ENCODE measurements at places on chromosomes 1 and 21. TPM values are rescaled to one million over a fixed set of nuclear protein-coding genes. Genes with fewer than 3 reads are reported as not detected.

DNA sequence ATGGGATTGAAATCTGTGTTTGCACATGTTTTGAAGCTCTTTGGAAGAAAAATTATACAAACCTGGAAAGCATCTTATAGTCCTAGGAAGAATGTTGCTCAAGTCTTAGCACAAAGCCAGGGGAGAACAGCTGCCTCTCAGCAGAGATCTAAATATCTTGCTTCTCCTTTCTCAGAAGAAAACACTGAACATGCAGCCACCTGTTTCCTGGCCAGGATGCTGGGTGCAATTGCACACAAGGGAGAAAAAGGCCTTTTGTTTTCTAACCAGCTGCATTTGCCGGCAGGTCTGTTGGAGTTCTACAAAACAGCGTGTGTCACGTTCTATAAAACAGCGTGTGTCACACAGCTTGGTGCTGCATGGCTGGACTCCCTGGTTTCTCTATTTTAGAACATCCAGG is 259.6 kb upstream of the PLD5 start:
- no peak overlapping the region for H3K4me3 ChIP-seq
- no peak for DNase-seq
- no peaks in the 10 kb centered on the region for H3K4me1 ChIP-seq
- no peaks in the 10 kb centered on the region for H3K36me3 ChIP-seq

GRCh38 chr1:78184460-78185072 is 138.8 kb downstream of the GIPC2 start:
- DNase-seq, result no peak
- no peak overlapping the region for H3K27ac ChIP-seq
- no peak overlapping the region for H3K4me3 ChIP-seq
- no peaks in the 10 kb centered on the region for H3K27me3 ChIP-seq
- H3K4me1 ChIP-seq, result no peaks in the 10 kb centered on the region

- no peak overlapping the region for H3K4me3 ChIP-seq
- no peak overlapping the region for H3K27ac ChIP-seq
- H3K4me1 ChIP-seq, result no peaks in the 10 kb centered on the region
- no peak for DNase-seq
- H3K36me3 ChIP-seq, result no peaks in the 10 kb centered on the region
Observed at GRCh38 chr1:103109311-103109920, 1.1 kb upstream of the COL11A1 start.

DNA sequence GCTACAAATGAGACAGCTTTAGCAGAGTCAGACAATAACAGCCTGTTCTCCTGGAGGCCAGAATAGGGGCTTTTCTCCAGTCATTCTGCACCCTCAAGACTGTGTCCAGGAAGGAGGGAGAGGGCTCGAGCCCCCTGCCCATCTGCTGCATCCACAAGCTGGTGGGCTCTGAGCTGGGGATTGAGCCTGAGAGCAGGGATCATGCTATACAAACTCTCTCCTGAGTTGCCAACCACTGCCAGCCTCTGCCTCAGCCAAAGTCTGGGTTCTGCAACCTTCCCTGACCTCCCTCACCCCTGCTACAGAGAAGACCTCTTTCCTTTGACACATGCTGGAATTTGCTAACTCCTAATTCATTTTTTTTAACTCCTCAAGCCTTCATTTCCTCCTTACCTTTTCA is 14.8 kb upstream of the PPM1J start:
- no peaks in the 10 kb centered on the region for H3K4me1 ChIP-seq
- no peaks in the 10 kb centered on the region for H3K27me3 ChIP-seq
- H3K36me3 ChIP-seq, result no peaks in the 10 kb centered on the region

DNA sequence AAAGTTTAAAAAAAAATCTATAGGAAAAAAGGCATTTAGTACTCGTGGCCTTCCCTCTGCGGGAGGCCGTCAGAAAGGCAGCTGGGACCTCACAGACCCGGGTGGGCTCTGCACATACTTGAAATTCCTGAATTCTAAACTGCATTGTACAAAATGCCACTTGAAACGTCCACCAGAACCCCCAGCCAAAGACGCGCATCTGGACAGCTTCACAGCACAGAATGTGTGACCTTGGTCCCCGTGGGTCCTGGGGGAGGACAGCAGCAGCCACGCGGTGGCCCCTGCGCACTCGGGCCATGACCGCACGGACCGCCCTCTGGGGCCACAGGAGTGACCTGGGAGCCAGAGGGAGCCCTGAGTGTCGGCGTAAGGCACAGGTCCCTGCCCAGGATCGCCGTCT is 20.6 kb upstream of the MRPS14 start:
- H3K4me1 ChIP-seq, result no peaks in the 10 kb centered on the region
- no peak overlapping the region for H3K27ac ChIP-seq
- no peaks in the 10 kb centered on the region for H3K27me3 ChIP-seq
- no peak overlapping the region for H3K4me3 ChIP-seq
- DNase-seq, result no peak

GRCh38 chr1:40856116-40856515 is 6.0 kb downstream of the CITED4 start:
- H3K36me3 ChIP-seq, result no peaks in the 10 kb centered on the region
- no peak overlapping the region for H3K27ac ChIP-seq
- H3K4me3 ChIP-seq, result no peak overlapping the region
- no peaks in the 10 kb centered on the region for H3K27me3 ChIP-seq
- peaks cover 9% of the 10 kb centered on the region for H3K4me1 ChIP-seq

GRCh38 chr1:218967836-218968235 is 205.8 kb upstream of the LYPLAL1 start:
- no peak overlapping the region for H3K4me3 ChIP-seq
- H3K4me1 ChIP-seq, result no peaks in the 10 kb centered on the region
- no peaks in the 10 kb centered on the region for H3K27me3 ChIP-seq
- no peaks in the 10 kb centered on the region for H3K36me3 ChIP-seq
- H3K27ac ChIP-seq, result no peak overlapping the region

GRCh38 chr1:210089855-210090254 is 142.7 kb upstream of the SERTAD4 start:
- DNase-seq, result no peak
- no peak overlapping the region for H3K4me3 ChIP-seq
- no peaks in the 10 kb centered on the region for H3K4me1 ChIP-seq

DNA sequence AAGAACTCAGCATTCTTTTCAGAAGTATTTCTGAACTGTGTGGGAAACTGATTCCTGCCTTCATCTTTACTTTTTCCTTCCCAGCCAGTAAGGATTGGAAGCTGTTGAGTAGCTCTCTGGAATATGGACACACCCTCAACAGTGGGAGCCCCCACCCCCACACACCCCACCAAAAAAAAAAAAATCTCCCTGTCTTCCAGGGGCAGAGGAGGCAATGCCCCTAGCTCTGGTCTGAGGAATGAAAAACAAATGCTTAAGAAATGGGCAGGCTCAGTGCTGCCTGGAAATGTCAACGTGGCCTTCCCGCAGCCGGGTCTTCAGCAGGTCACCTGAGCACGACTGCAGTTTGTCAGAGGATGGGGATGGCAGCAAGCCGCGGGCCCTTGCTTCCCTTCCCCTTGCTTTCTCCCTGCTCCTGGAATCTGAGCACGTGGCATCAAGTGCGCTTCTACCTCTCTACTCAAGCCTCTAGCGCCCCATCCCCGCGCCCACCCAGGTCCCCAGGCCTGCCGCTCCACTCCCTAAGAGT is 479 bp downstream of the RGS16 start:
- H3K4me3 ChIP-seq, result peak overlapping the region; percentile 66
- H3K27me3 ChIP-seq, result no peaks in the 10 kb centered on the region
- H3K27ac ChIP-seq, result peak overlapping the region; percentile 85
- peaks cover 33% of the 10 kb centered on the region for H3K4me1 ChIP-seq
- DNase-seq, result no peak

- DNase-seq, result no peak
- peaks cover 10% of the 10 kb centered on the region for H3K4me1 ChIP-seq
- no peak overlapping the region for H3K4me3 ChIP-seq
- no peaks in the 10 kb centered on the region for H3K27me3 ChIP-seq
- H3K36me3 ChIP-seq, result no peaks in the 10 kb centered on the region
- H3K27ac ChIP-seq, result no peak overlapping the region
Observed at GRCh38 chr1:101145449-101145820, 91.4 kb upstream of the S1PR1 start.

DNA sequence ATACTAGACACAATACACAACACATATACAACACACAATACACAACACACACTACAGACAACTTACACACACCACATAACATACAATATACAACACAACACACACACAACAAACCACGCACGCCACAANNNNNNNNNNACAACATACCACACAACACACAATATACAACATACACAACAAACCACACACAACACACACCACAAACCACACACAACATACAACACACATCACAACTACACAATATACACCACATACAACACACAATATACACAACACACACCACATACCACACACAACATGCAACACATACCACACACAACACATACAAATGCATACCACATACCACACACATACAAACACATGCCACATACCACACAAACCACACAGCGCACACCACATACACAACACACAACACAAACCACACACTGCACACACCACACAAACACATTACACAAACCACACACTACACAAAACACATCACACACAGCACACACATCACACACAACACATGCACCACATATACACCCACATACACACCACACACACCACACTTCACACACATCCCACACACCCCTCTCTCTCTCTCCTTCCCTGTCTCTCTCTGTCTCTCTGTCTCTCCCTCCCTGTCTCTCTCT is 108.3 kb downstream of the ETS2 start:
- no peaks in the 10 kb centered on the region for H3K27me3 ChIP-seq
- no peak for DNase-seq
- peak overlapping the region; percentile 82 for H3K27ac ChIP-seq
- no peaks in the 10 kb centered on the region for H3K36me3 ChIP-seq
- H3K4me3 ChIP-seq, result no peak overlapping the region

GRCh38 chr1:175679981-175680652 is 63.3 kb downstream of the TNR start:
- DNase-seq, result no peak
- H3K27me3 ChIP-seq, result no peaks in the 10 kb centered on the region
- no peak overlapping the region for H3K4me3 ChIP-seq
- no peak overlapping the region for H3K27ac ChIP-seq

DNA sequence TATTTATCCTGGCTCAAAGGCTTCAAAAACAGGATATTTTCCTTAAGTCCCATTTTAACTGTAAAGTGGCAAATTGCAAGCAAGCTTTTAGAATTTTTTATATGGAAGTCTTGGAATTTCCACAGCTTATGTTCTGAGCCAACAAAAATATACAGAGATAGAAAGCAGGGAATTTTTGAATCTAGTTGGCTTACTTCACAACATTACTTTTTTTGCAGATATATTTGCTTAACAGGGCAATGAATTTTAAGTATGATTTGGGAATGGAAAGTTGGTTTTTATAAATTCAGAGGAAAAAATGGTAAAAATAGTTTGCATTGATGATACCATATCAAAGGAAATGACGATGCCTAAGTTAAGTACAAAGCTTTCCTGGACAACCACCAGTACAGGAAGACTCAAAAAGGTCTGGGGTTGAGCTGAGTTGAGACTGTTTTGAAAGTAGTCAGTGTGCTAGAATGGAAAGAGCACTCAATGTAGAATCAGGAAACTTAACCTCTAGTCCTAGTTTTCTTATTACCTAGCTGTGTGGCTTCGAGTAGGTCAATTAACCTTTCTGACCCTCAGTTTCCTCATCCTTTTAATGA is 11.0 kb upstream of the VCAM1 start:
- H3K4me1 ChIP-seq, result no peaks in the 10 kb centered on the region
- H3K36me3 ChIP-seq, result no peaks in the 10 kb centered on the region
- no peaks in the 10 kb centered on the region for H3K27me3 ChIP-seq
- no peak overlapping the region for H3K4me3 ChIP-seq
- no peak overlapping the region for H3K27ac ChIP-seq

- no peaks in the 10 kb centered on the region for H3K27me3 ChIP-seq
- no peak for DNase-seq
- peaks cover 42% of the 10 kb centered on the region for H3K4me1 ChIP-seq
- H3K4me3 ChIP-seq, result no peak overlapping the region
- H3K36me3 ChIP-seq, result peaks cover 87% of the 10 kb centered on the region
Observed at GRCh38 chr1:35187816-35188342, 5.1 kb downstream of the SFPQ start.

- peaks cover 26% of the 10 kb centered on the region for H3K4me1 ChIP-seq
- H3K4me3 ChIP-seq, result no peak overlapping the region
- H3K36me3 ChIP-seq, result peaks cover 44% of the 10 kb centered on the region
- DNase-seq, result no peak
- H3K27me3 ChIP-seq, result no peaks in the 10 kb centered on the region
- no peak overlapping the region for H3K27ac ChIP-seq
Observed at GRCh38 chr21:39390212-39390765, 41.4 kb upstream of the HMGN1 start.

- H3K36me3 ChIP-seq, result no peaks in the 10 kb centered on the region
- DNase-seq, result no peak
- no peak overlapping the region for H3K4me3 ChIP-seq
- peaks cover 4% of the 10 kb centered on the region for H3K4me1 ChIP-seq
Observed at GRCh38 chr1:6867729-6868659, 82.7 kb downstream of the CAMTA1 start.

DNA sequence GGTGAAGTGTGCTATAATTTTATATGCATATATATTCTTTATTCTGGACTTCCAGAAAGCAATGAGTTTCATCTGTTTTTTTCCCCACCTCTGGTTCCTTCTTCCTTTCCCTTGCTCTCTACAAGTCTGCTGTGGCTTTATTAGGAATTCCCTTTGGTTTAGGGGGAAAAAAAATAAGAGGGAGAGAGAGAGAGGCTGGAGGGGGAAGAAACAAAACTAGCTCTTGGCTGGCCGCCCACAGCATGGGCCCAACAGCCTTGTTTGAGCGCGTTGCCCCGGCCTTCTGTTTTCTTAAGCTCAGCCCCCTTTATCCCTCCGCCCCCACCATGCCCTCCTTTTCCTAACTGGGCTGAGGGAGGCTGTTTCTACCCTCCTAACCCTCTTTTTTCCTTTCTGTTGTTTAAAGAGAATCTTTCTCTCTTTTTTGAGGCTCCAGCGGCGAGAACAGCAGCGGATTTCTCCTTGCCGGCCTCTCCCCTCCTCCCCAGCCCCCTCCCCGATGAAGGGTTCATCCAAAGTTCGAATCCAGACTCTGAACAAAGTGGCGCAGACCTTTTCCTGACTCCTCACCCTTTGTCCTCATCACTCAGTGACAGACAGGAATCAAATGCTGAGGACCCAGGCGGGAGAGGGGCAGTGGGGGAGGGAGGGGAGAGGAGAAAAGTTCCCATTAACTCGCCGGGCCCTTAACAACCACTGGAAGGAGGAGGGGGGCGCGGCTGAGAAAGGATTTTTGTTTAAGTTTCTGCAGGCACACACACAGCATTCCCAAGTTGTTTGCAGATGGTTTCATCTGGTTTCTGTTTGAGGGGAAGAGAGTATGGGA is 29.7 kb downstream of the PBX1 start:
- peaks cover 12% of the 10 kb centered on the region for H3K36me3 ChIP-seq
- peak; percentile 72 for DNase-seq
- peak overlapping the region; percentile 59 for H3K27ac ChIP-seq
- H3K27me3 ChIP-seq, result no peaks in the 10 kb centered on the region
- H3K4me1 ChIP-seq, result peaks cover 23% of the 10 kb centered on the region

LAMC1 gene
- total RNA-seq, result 120 TPM

CNKSR1 gene
- total RNA-seq, result 21.6 TPM

KPRP gene
- total RNA-seq, result not detected

HMCN1 gene
- total RNA-seq, result 45.4 TPM

ESRRG gene
- total RNA-seq, result 0.29 TPM

SRSF10 gene
- 96.0 TPM for total RNA-seq

MYBPH gene
- total RNA-seq, result not detected

SLC44A3 gene
- 31.6 TPM for total RNA-seq

E2F2 gene
- 0.32 TPM for total RNA-seq

BRINP2 gene
- not detected for total RNA-seq

DPT gene
- total RNA-seq, result 44.7 TPM

PROK1 gene
- total RNA-seq, result 0.41 TPM

Measured in upper lobe of right lung (tissue), 1 donor.